Stimulated activated CD4-positive, alpha-beta T cell treated with anti-CD3 and anti-CD28 coated beads, Interleukin-1b, Interleukin-23, amount 100 ng/mL, for 1 hour (primary cell): ENCODE measurements at places on chromosomes 5 and 9.
A peak's percentile ranks its signal among the peaks of the same experiment; 100 is the strongest.

GRCh38 chr5:122605236-122605635 lies 169.6 kb upstream of the SNX2 start:
- no peak for DNase-seq

GRCh38 chr5:14743601-14744295 lies 79.2 kb downstream of the OTULIN start:
- no peak for DNase-seq

- no peak for DNase-seq
These were observed 25.6 kb downstream of the FBXW11 start for GRCh38 chr5:171980792-171981191.

GRCh38 chr9:105232207-105232606 lies 12.2 kb upstream of the SLC44A1 start:
- no peak for DNase-seq

- peak; percentile 2 for DNase-seq
These were observed 65.8 kb upstream of the PLPP6 start for GRCh38 chr9:4596165-4596922.
